ENCODE measurements at places on chromosomes 2 and 18. TPM values are rescaled to one million over a fixed set of nuclear protein-coding genes. Genes with fewer than 3 reads are reported as not detected.

- H3K4me1 ChIP-seq = no peaks in the 10 kb centered on the region
- H3K36me3 ChIP-seq = no peaks in the 10 kb centered on the region
- no peak for DNase-seq
- no peak overlapping the region for H3K27ac ChIP-seq
Observed at GRCh38 chr2:166230024-166230723, 102.4 kb upstream of the SCN1A start.

- H3K4me1 ChIP-seq = peaks cover 21% of the 10 kb centered on the region
- H3K27ac ChIP-seq = no peak overlapping the region
- DNase-seq = no peak
- no peaks in the 10 kb centered on the region for H3K27me3 ChIP-seq
- H3K36me3 ChIP-seq = no peaks in the 10 kb centered on the region
Observed at GRCh38 chr2:136242100-136242499, 124.2 kb upstream of the CXCR4 start.

- H3K4me1 ChIP-seq = no peaks in the 10 kb centered on the region
- H3K36me3 ChIP-seq = no peaks in the 10 kb centered on the region
- no peak for DNase-seq
- no peak overlapping the region for H3K27ac ChIP-seq
- H3K4me3 ChIP-seq = no peak overlapping the region
Observed at GRCh38 chr2:165627470-165627869, 158.0 kb downstream of the CSRNP3 start.

DNA sequence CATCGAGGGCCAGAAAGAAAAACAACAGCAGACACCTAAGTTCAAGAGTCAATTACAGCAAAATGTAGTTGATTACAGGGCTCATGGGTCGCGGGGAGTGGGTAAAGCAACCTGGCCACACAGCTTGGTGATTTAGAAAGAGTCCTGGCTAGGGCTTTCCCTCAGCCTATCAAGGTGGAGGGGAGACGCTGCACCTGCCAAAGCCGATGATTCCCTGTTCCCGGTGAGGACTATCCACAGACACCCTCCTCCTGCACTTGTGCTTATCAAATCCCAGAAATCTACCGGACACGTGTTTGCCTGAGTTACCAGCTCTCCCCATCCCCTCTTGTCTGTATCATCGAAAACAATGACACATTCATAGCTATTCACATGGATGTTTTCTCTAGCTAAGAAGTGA lies 7.0 kb upstream of the SOX11 start:
- no peak for DNase-seq
- no peaks in the 10 kb centered on the region for H3K36me3 ChIP-seq
- no peaks in the 10 kb centered on the region for H3K4me1 ChIP-seq
- H3K27ac ChIP-seq = no peak overlapping the region

- DNase-seq = no peak
- no peak overlapping the region for H3K4me3 ChIP-seq
- no peaks in the 10 kb centered on the region for H3K36me3 ChIP-seq
Observed at GRCh38 chr2:45340318-45340717, 270.7 kb downstream of the SRBD1 start.

DNA sequence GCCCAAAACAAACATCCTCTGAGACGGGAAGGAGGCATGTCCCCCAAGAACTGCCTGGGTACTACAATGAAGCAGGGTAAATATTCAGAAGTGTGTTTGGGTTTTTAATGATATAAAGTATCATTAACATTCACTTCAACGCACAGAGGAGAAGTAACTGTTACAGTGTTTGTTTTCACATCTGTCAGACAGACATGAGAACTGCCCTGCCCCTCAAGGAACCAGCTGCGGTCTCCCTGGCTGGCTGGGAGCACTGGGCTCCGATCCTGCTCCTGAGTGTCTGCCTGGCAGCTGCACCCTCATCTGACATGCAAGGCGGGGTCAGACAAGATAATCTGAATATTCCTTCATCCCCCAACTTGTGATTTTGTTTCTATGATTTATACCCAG lies 75.6 kb downstream of the MBP start:
- H3K27ac ChIP-seq = peak overlapping the region; percentile 88
- peaks cover 63% of the 10 kb centered on the region for H3K4me1 ChIP-seq
- no peaks in the 10 kb centered on the region for H3K27me3 ChIP-seq
- H3K4me3 ChIP-seq = no peak overlapping the region
- no peak for DNase-seq

- no peaks in the 10 kb centered on the region for H3K27me3 ChIP-seq
- no peak overlapping the region for H3K27ac ChIP-seq
- no peaks in the 10 kb centered on the region for H3K4me1 ChIP-seq
- DNase-seq = no peak
Observed at GRCh38 chr18:62399781-62400308, 74.7 kb downstream of the TNFRSF11A start.

GRCh38 chr2:191572319-191572718 lies 105.6 kb upstream of the NABP1 start:
- H3K27me3 ChIP-seq = no peaks in the 10 kb centered on the region
- no peak overlapping the region for H3K27ac ChIP-seq
- peaks cover 10% of the 10 kb centered on the region for H3K4me1 ChIP-seq
- H3K36me3 ChIP-seq = no peaks in the 10 kb centered on the region

DNA sequence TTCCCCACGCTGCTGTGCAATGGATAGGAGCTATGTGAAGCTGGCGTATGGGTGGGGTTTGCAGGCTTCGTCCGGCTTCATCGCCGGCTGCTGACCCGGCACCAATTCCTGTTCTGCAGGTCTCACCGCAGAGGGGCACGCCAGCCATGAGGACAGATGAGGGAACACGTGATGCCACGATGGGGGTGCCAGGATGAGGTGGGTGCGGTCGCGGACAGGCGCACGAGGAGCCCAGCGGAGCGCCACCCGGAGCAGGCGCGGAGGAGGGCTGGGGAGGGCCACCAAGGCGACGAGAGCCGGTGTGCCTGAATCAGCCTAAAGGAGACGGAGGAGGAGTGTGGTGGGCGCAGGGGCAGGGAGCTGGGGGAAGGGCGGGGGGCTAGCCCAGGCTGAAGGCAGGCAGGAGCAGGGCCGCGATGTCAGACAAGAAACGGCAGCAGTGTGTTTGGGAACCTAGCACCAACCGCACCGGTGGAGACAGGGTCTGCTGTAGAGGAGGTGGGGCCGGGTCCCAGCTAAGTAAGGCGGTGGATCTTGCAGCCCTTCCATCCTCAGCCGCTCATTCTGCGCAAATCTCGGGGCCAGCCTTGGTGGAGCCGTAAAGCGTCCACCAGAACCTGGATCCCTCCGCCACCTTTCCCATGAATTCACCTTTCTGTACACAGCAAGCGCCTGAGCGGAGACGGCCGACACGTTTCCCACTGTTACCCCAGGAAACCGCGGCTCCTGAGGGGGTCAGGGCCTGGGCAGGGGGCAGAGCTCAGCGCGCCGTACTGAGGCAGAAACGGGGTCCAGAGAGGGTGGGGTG lies 17.0 kb upstream of the CD8A start:
- H3K27me3 ChIP-seq = peaks cover 11% of the 10 kb centered on the region
- DNase-seq = no peak
- H3K27ac ChIP-seq = no peak overlapping the region
- H3K36me3 ChIP-seq = no peaks in the 10 kb centered on the region
- H3K4me3 ChIP-seq = peak overlapping the region; percentile 40

DNA sequence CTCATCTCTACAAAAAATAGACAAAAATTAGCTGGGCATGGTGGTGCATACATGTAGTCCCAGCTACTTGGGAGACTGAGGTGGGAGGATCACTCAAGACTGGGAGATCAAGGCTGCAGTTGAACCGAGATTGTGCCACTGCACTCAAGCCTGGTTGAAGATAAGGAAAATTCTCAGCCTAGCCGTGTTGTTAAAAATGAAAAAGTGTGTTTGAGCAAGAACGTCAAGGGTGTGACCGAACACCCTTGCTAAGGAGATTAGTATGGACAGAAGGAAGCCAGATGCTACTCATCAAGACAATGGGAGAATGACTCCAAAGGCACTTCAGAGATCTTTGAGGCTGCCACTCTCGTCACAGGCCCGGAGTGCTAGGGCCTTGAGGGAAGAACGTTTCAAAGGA lies 70.0 kb upstream of the NDUFV2 start:
- H3K4me3 ChIP-seq = no peak overlapping the region
- H3K27ac ChIP-seq = no peak overlapping the region
- no peaks in the 10 kb centered on the region for H3K36me3 ChIP-seq
- DNase-seq = no peak

DNA sequence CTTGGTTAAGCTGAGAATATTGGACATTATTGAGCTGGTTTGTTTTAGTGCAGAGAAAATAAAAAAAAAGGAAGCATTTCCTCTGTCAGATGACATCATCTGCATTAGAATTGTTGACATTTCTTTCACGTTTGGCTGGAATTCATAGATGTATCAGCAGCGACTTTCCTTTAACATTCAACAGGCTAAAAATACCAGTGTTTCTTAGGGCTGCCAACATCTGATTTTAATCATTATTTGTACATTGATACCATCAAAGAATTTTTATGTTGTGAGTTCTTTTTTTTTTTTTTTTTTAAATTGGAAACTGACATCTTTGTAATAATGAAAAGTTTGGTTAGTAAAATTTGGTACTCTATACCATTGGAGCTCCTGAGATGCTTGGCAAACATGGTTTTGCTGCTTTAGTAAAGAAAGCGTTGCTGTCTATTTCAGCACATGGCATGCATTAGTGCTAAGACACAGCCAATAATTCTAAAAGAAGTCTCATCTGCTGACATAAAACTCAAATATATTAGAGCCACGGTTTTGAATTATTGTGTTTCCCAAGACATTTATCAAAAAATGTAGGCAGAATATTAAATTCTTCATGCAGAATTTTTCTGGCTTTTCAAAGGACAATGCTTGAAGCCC lies 33.6 kb downstream of the GTF2A1L start:
- H3K27me3 ChIP-seq = no peaks in the 10 kb centered on the region
- H3K27ac ChIP-seq = no peak overlapping the region
- no peaks in the 10 kb centered on the region for H3K36me3 ChIP-seq
- no peaks in the 10 kb centered on the region for H3K4me1 ChIP-seq
- H3K4me3 ChIP-seq = no peak overlapping the region

The POU3F3 gene
- not detected for total RNA-seq

The ATOH8 gene
- not detected for total RNA-seq

The KCNG2 gene
- not detected for total RNA-seq

Measured in GM12878 (cell line).